ENCODE measurements at places on chromosomes 4 and X.

GRCh38 chr4:150570862-150571261 lies 11.1 kb upstream of the MAB21L2 start:
- no peak for DNase-seq

DNA sequence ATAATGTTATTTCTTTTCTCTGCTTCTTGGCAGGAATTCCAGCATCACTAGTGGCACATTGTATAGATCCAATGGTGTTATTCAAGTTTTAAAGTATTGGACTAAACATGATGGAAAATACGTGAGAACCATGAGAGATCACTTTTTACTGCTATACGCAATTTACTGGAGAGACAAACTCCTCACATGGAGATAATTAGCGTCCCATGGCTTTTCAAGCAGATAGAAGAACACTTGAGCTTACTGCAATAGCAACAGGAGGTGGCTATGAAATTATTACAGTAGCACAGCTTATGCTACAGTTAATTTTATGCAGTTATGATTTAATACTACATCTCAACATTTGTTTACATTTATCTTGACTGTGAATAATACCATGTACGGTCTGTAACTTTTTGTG lies 11.9 kb upstream of the TMEM185A start:
- no peak for DNase-seq

GRCh38 chr4:2510351-2511259 lies 25.8 kb upstream of the FAM193A start:
- DNase-seq = no peak

- no peak for DNase-seq
These were observed 262.2 kb upstream of the INTU start for GRCh38 chr4:127370604-127371003.

DNA sequence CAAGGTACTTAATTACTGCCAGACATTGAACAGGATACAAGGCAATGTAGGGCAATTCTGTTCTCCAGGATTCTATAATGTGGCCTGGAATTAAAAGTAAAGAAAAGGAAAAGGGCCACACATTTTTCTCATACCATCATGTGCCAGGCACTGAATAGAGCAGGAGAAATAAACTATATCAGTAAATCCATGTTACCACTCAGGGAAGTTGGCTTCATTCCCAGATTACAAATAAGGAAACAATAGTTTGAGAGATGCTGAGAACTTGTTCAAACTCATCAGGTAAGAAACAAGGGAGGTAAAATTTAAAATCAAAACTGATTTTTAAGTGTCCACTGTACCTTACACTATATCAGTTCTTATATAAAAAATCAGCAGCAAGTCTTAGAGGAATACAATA lies 645.0 kb upstream of the ATOH1 start:
- DNase-seq = no peak

- no peak for DNase-seq
These were observed 56.4 kb upstream of the SPANXN1 start for GRCh38 chrX:145190801-145191389.

- DNase-seq = no peak
These were observed 10.2 kb upstream of the KIAA0232 start for GRCh38 chr4:6772223-6772928.

Data from stimulated activated CD4-positive, alpha-beta T cell treated with anti-CD3 and anti-CD28 coated beads, Interleukin-4, amount 100 ng/mL, for 48 hours (primary cell).